ENCODE measurements at places on chromosomes 1 and 21.

GRCh38 chr1:46615735-46616134, 876 bp downstream of the MOB3C start:
- no peak for DNase-seq

DNA sequence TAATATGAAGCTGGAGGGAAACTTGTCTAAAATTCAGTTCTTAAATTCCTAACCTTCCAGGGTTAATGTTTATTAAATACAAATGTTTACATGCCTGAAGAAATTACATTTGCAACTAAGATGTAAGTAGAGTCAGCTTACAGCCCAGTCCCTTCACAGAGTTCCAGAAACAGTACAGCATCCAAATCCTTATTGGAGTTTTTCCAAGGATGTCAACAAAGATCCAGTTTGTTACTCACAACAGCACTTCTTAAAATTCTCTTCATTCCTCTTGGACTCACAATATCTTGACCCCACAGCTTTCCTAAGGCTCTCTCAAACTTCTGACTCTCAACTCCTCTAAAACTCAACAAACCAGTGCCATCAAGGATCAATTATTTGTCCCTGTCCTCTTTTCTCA, 50.1 kb upstream of the RWDD3 start:
- no peak for DNase-seq

DNA sequence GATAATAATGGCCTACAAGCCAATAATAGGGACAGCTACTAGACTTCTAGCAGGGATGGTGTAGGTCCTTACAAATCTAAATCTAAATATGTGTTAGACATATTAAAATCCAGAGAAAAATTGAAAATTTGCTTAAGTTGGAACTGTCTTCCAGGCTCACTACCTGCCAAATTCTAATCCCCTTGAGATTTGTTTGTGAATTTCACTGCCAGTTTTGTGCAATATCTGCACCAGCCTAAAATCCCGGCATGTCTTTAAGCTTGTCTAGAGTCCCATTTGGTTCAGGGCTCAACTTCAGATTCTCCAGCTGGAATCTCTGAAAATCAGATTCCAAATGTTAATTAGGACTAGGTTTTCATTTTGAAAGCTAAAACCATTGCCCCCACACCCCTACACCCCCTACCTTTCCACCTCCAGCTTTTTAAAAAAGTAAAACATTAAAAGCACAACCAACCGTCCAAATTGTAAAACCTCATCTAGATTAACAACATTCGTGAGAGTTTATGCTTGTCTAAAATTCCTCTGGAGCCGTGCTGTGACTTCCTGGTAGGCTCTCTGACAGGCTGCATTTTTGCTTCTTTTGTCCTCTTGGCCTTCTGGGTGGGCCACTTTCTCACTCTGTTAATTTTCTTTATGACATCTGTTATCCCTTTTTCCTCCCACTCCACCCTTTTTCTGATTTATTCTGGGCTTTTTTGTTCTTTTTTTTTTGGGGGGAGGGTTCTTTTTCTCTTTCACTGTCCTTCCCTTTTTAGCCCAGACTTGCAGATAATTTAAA, 348.7 kb downstream of the PAPPA2 start:
- DNase-seq: no peak

- no peak for DNase-seq
Observed at GRCh38 chr1:225156254-225156653, 226.8 kb downstream of the DNAH14 start.

DNA sequence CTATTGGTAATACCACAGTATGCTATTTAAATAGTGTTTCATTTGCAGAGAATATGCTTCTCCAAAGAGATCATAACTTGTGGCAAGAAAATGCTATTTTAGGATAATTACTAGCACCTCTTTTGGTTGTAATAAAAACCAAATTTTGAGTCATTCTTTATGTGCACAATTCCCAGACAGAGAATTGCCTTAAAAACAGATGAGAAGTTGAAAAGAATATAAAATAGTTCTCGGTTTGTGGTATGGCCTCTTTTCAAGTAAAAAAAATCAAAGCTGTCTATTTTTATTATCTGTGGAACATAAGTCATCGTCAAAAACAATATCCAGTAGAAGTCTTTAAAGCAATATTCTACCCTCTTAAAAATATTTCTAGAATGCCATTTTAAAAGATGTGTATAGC, 185.9 kb downstream of the GREM2 start:
- no peak for DNase-seq

DNA sequence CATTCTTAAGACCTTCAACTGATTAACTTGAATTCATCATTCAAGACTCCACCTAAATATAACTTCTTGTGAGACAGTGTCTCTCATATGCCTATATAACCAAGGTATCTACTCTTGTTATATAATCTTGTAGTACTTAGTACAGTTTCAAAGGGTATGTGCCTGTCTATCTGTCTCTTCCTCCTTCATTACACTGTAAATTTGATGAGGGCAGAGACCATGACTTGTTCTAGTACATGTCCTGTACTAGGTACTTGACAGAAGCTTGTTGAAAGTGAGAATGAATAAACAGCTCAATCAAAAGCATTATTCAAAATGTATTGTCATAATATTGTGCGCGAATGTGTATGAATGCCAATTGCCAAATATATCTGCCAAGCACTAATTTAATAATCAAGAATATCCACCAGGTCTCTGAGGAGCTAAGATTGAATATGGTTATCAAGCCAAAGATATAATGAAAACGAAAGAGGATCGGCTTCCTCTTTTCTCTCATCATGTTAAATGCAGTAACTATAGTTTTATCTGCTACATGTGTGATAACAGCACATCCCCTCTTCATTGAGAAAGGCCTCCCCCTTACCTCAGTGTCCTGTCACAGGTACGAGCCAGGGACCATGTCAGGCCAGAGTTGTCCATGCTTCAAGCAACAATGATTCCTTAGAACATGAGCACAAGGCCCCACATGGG, 117.3 kb downstream of the UCHL5 start:
- DNase-seq: no peak

DNA sequence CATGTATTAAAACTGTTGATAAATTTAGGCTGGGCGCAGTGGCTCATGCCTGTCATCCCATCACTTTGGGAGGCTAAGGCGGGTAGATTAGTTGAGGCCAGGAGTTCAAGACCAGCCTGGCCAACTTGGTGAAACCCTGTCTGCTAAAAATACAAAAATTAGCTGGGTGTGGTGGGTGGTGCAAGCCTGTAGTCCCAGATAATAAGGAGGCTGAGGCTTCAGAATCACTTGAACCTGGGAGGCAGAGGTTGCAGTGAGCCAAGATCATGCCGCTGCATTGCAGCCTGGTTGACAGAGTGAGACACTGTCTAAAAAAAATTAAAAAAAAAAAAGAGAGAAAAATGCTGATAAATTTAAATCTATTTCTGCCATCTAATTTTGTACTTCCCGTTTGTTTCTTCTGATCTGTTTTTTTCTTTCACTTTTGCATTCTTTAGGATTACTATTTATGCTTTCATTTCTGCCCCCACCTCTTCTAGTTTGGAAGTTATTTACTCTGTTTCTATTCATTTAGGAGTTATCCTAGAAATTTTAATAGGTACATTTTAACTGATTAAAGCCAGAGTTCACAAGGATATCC, 3.2 kb upstream of the DENND1B start:
- DNase-seq: no peak

- DNase-seq: no peak
Observed at GRCh38 chr1:244118109-244118761, 67.2 kb downstream of the ZBTB18 start.

DNA sequence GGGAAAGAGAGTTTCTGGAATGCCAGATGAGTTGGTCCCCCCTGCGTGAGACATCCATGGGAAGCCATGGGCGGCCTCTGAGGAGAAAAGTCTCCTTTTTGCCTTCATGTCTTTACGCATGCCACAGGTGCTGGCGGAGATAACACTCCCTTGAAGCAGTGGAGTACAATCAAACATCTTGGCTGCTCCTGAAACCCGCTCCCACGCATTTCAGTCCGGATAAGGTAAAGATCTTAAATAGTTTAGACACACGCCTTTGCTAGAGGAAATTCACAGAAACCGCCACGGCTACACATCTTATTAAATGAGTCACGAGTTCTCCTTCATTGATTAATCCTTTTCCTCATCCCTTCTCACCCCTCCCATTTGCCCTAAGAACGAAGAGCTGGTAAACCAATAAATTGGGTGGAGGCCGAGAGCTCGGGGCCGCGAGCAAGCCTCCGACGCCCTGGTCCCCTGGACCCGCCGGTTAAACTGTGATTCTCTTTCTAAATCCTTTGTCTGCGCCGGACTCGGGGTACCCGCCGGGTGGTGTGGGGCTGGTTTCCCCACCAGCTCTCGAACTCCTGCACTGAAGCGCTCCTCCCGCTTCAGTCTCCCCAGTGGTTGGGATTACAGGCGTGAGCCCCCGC, 6.6 kb upstream of the ZNF669 start:
- no peak for DNase-seq

DNA sequence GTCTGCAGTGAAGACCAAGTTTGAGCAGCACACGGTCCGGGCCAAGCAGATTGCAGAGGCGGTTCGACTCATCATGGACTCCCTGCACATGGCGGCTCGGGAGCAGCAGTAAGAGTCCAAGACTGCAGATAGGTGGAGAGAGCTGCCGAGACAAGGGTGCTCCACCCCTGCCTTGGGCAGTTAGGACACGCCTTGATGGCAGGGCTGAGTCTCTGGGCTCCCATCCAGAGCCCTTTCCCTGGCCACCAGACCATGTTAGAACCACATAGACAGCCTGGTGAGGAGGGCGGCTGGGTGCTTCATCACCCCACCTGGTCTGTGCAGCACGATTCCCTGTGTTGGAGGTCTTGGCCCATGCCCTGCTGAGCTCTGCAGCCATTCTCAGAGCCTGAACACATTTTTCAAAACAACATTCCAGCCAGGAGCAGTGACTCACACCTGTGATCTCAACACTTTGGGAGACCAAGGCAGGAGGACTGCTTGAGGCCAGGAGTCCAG, 17.3 kb upstream of the MIIP start:
- DNase-seq: no peak

- peak; percentile 15 for DNase-seq
Observed at GRCh38 chr1:16055613-16056520, 12.3 kb downstream of the CLCNKB start.

- DNase-seq: no peak
Observed at GRCh38 chr1:17167041-17167785, 37.7 kb upstream of the PADI1 start.

- DNase-seq: no peak
Observed at GRCh38 chr1:244349581-244350001, 102.1 kb downstream of the ADSS2 start.

DNA sequence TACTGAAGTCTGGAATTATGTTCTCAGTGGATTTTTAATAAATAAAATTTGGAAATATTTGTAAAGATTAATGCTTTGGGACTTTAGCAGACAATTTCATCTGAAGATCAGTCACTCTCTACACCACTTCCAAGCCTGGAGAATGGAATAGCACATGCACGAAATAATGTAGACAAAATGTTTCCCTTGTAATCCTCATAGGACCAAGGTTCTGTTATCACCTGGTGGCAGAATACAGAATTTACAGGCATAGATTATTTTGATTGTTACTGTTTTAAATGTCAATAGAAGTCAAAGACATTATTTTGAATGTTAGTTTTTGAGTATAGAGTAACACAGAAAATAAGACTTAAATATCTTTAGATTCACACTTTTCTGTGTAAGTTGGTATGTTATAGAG, 9.1 kb upstream of the ELAVL4 start:
- no peak for DNase-seq

DNA sequence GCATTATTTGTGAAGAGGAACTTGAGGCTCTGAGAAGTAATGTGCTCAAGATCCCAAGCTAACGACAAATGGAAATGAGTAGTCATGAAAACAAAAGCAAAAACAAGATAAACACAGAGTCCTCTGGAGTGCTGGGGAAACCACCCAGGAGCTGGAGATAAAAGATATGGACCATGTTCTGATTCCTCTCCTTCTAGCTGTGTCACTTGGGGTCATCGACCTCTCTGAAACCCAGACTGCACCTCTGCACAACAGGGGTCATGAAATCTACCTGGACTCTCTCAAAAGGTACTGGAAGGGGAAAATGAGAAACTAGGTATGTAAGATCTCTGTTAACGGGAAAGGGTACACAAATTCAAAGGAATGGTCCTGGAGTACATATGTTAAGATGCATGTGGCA, 6.5 kb downstream of the PGLYRP4 start:
- DNase-seq: no peak

DNA sequence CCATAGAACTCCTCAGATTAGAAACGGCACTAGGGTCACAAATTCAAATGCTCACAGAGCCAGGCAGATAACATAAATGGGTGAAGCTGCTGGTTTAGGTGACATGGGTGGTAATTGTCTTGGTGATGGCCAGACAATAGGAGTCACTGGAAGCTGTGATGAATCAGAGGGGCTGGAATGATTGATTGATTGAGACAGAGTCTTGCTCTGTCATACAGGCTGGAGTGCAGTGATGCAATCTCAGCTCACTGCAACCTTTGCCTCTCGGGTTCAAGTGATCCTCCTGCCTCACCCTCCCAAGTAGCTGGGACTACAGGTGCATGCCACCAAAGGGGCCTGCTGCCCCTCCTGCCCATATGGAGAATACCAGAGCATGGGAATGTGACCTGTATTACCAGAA, 63.0 kb downstream of the HIVEP3 start:
- DNase-seq: no peak

- no peak for DNase-seq
Observed at GRCh38 chr21:15208786-15209185, 144.0 kb upstream of the NRIP1 start.

GRCh38 chr1:218878369-218878768, 295.3 kb upstream of the LYPLAL1 start:
- DNase-seq: no peak

- DNase-seq: no peak
Observed at GRCh38 chr1:221419513-221420095, 322.3 kb downstream of the DUSP10 start.

DNA sequence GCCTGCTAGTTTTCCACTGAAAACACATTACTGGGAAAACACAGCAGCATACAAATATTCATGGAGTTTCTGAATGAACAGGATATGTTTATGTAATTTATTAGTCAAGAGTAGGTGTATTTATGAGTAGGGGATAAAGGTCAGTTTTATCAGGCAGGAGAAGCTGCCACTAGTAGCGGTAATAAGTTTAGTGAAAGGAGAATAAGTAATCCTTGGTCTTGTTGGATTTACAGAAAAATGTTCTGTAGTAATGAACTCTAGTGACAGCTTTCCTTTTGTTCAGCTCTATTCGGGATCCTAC, 1.2 kb downstream of the MAST2 start:
- no peak for DNase-seq

- DNase-seq: no peak
Observed at GRCh38 chr1:44713321-44713781, 17.6 kb downstream of the RNU5D-1 start.

GRCh38 chr1:215132156-215132555, 49.6 kb downstream of the KCNK2 start:
- DNase-seq: no peak

DNA sequence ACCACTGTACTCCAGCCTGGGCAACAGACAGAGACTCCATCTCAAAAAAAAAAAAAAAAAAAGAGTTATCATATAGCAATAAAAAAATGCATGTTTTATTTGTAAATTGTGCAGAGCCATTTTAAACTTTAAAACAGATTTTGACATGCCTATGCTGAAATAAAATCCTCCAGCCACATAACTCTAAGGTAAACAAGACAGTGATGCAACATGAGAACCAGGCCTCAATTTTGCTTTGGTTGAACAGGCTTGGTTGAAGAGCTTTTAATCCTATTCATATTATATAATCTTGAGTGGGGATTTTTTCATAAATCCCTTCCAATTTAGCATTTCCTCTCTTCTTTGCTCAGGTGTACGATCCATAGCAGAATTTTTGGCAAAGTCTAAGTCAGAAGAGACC, 26.1 kb downstream of the ARMH1 start:
- DNase-seq: no peak

- no peak for DNase-seq
Observed at GRCh38 chr21:30271611-30272010, 11.1 kb downstream of the KRTAP24-1 start.

GRCh38 chr1:194809215-194809614, 1622.8 kb upstream of the B3GALT2 start:
- DNase-seq: no peak
